NCI-H524 (cell line): ENCODE measurements at places on chromosomes 1 and 21.
A peak's percentile ranks its signal among the peaks of the same experiment; 100 is the strongest.

- no peak for DNase-seq
These were observed 9.4 kb downstream of the UBASH3A start for GRCh38 chr21:42413093-42413492.

DNA sequence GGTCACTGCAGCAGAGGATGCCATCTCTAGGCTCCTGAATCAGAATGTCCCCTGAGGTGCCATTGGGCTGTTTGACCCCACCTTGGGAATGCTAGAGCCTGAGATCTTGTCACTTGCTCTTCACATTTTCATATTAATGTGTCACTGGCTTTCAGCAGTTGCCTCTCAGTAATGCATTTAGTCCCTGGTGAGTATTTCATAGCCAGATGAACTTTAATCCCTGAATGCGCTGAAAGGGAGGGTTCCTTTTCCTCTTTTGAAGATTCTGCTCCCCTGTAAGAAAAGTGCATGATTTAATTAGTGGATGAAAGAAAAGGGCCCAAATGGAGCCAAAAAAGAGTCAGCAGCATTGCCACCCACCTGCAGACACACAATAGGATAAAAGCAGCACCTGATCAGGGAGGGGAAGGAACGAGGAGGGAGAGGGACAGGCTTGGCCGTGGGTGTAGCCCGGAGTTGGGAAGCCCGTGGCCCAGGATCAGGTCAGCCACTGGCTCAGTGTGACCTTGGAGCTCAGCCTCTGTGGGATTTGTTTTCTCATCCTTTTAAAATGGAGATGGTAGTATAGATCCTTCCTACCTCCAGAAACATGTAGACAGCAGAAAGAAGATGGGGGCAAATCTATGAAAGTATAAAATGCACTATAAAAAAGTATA lies 31.1 kb downstream of the ROR1 start:
- peak; percentile 56 for DNase-seq

- no peak for DNase-seq
These were observed 230.3 kb downstream of the GRIK3 start for GRCh38 chr1:36803868-36804570.

- DNase-seq: no peak
These were observed 63.0 kb downstream of the B3GALNT2 start for GRCh38 chr1:235441159-235441685.

- peak; percentile 82 for DNase-seq
These were observed 9.6 kb downstream of the P3H1 start for GRCh38 chr1:42756956-42757891.

DNA sequence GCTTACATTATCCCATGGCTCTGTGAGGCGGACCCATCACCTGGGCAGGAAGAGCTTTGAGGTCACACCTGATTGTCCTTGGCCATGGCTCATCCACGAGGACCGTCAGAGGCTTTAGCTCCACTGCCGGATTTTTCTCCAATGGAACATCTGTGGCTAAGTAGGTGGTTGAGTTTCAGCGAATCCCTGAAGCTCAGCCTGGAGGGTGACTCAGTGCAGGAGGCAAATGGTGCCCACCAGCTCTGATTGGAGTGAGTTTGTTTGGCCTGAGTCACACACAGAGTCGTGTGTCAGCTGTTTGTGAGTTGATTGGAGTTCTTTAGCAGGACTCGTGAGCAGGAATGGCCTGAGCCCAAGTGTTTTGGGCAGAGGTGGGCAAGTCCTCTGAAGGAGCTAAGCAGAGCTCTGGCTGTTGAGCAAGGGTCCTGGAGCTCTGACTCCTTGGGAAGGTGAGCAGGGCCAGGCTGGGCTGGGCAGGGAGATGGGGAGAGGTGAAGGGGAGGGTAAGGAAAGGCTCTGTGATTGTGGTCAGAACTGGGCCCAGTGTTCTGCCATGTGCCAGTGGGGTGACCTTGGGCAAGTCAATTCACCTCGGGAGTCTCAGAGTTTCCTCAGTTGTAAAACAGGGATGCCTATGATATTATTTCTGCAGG lies 2.0 kb downstream of the SLC6A17 start:
- no peak for DNase-seq

DNA sequence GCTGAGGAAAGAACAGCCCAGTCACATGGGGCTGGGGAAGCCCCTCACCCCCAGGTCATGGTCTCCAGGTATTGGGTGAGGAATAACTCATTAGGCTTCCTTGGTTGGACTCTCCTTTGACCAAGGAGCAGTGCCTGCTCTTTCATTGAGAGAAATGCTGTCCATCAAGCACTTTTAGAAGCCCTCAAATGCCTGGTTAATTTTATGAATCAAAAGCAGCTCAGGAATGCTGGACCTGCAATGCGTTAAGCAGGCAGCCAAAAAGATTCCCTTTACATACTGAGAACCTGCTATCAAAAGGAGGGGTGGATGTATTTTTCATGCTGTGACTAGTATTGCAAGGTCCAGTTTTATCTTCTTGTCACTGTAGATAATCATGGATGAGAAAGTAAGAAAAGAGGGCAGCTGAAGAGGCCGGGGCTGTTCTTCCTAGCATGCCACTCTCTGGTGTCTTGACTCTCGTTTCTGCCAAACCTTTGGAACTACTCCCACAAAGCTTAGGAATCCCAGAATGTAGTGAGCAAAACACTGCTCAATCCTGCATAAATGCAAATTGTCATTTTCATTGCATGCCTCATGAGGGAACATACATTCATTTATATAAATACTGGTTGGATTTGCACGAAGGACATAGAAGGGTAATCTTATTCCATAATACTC lies 2.1 kb upstream of the CD58 start:
- no peak for DNase-seq

- DNase-seq: no peak
These were observed 239.5 kb downstream of the HMCN1 start for GRCh38 chr1:185973645-185974044.

GRCh38 chr1:196609370-196609737 lies 1.1 kb upstream of the KCNT2 start:
- no peak for DNase-seq

GRCh38 chr1:161439280-161440232 lies 65.7 kb upstream of the FCGR2A start:
- no peak for DNase-seq

GRCh38 chr1:202047977-202048376 lies 37.6 kb downstream of the ELF3 start:
- DNase-seq: no peak

DNA sequence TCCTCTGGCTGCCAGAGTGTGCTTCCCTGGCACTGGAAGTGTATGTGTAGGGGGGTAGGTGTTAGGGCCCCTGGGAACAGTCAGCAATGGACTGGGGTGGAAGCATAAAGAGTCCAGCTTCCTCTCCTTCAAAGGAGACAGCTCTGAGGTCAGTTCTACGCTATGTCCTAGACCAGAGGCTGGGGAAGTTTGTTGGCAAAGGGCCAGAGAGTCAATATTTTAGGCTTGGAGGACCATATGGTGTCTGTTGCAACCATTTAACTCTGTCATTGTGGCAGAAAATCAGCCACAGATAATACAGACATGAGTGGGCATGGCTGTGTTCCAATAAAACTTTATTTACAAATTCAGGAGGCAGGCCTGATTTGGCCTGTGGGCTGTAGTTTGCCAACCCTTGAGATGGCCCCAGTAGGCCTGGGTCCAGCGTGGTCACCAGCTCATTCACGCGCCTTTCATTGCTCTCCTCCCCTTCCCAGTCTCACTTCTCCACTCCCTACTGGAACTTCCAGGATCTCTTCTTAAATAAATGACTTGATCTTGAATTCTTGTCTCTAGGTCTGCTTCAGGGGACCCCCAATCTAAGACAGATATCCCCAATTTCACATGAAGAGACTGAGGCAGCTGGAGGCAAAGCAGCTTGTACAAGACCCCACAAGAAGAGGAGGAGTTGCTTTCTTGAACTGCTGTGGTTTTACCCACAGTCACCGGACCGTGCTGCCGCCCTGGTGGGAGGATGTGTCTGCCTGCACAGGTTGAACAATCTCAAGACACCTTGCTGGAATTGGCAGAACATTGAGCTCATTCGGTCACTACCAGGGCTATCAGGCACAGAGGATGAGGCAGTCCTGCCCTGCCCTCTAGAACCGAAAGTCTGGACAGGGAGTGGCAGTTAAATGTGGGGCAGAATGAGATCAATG lies 162.4 kb upstream of the POU3F1 start:
- peak; percentile 51 for DNase-seq

- no peak for DNase-seq
These were observed 90.5 kb upstream of the TLR5 start for GRCh38 chr1:223233410-223234169.

- no peak for DNase-seq
These were observed 69.5 kb downstream of the NTMT2 start for GRCh38 chr1:170215072-170215885.

DNA sequence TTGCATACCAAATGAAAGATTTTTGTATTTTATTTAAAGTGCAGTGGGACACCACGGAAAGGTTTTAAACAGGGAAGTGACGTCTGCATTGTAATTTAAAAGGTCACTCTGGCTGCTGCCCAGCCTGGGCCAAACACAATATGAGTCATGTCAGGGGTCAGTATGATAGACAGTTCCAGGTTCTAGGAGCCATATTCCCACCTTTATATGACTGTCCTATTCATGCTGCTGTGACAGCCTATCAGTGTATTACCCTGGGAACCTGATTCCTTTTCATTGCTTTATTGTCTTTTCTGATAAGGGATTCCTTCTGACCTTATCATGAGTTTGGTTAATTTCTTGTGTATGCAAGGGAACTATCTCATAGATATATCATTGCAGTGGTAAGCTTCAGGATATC lies 5.3 kb downstream of the VANGL1 start:
- no peak for DNase-seq

DNA sequence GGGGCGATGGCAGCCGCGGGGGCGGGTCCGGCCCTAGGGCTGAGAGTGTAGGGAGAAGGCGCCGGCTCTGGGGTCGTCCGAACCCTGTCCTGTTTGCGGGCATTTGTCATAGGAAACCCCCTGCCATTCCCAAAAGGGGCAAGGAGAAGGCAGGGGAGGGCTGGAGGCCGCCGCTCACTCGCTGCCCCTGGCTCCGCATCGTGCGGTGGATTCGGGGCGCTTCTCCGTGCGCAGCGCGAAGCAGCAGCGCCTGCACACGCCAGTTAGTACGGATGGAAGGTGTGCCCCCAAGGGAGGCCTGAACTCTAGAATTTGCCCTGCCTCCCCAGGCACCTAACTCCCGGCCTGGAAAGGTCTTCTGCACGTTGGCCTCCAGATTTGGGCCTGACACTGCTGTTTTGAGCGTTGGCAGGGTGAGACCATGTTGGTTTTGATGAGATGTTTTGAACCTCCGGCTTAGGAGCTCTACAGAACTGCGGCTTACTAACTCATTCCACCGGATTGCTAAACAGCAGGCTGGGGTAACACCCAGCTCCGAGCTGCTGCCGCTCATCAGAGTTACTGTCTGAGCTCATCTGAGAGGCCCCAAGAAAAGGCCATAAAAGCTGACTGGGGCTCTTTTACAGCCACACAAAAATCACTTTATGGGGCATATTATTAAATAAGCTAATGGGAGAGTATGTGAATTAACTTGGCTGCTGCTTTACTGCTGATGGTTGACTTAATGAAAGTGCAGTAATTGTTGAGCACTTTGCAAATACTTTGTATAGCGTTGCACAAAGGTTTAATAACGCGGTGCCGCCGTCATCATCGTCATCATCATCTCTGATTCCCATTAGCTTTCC lies 987 bp downstream of the GPR137B start:
- DNase-seq: peak; percentile 24

DNA sequence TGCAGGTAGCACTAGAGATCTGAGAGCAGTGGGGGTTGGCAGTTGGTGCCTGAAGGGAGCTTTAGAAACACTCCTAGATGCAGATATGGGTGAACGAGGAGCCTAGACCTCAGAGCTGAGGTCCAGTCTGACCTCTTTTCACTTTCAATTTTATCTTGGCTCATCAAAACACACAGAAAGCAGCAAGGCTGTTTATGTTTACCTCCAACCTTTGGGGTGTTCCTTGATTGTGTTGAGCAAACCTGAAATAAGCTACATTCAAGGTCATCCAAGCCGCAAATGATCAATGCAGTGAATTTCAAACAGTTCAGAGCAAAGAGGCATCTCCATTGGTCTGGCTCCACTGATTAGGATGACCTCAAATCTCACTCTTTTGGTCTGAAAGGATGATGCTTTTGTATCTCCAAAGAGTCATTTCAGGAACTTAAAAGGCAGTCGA lies 1.3 kb downstream of the LY9 start:
- DNase-seq: no peak

GRCh38 chr1:231792634-231793033 lies 166.0 kb downstream of the DISC1 start:
- no peak for DNase-seq

DNA sequence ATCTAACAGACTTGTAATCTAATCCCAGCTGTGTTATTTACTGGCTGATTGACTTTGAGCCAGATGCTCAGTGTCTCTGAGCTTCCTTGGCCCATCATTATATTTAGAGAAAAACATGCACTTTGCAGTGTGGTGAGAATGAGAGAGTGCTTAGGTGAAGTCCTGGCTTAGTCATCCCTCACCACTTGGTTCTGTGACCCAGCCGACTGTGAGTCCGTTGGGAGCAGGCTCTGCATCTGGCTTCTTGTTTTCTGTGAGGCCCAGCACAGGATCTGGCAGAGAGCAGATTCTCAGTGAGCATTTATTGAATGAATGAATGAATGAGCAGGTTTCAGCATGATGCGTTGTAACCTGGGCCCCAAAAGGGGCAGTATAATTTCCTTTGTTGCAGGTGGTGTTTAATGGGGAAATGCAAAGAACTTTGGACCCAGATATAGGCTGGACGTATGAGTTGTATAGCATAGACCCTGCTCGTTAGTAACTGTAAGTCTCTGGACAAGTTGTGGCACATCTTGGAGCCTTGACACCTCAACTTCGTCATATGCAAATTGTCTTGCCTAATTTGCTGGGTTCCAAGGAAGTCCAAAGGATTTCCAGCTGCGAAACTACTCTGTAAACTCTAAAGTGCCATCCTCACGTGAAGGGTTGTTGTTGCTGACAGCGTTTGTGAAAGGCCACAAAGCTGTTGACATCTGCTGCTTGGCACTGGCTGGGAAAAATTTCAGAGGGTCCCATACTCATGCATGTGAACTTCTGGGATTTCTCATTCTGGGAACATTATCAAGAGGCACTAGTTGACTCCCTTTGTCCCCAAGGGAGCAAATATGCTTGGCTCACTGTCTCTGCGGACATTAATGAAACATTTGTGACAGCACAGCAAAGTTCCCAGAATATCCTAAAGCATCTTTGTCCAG lies 138.8 kb upstream of the USP24 start:
- DNase-seq: no peak

DNA sequence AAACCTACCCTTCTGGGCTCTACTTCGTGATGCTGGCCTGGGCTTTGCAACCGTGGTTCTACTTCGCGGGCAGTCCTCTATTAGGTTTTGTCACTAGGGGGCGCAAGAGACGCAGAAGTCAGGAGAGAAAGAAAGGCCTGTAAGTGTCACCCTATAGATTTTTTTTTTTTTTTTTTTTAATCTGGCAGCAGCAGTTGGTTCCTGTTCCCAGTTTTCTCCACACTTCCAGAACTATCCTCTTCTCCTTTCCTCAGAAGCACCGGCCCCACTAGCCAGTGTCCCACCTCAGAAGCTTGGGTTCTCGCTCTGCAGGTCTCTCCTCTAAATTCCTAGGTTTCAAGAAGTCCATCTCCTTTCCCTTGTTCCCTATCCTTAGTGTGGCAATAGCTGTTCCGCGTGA lies 9.1 kb upstream of the LCE2D start:
- peak; percentile 4 for DNase-seq

GRCh38 chr1:89763649-89763986 lies 57.2 kb upstream of the LRRC8D start:
- peak; percentile 18 for DNase-seq

- DNase-seq: peak; percentile 91
These were observed 2.9 kb upstream of the PDZK1IP1 start for GRCh38 chr1:47192458-47193384.

GRCh38 chr21:40566486-40566885 lies 280.5 kb downstream of the DSCAM start:
- no peak for DNase-seq

- DNase-seq: no peak
These were observed 11.2 kb upstream of the GATAD2B start for GRCh38 chr1:153933955-153934354.
